Large intestine (tissue), 12 donors: ENCODE measurements at places on chromosomes 2 and 18.
A peak's percentile ranks its signal among the peaks of the same experiment; 100 is the strongest.

- H3K27ac ChIP-seq = no peak overlapping the region
- no peaks in the 10 kb centered on the region for H3K27me3 ChIP-seq
- no peak overlapping the region for H3K4me3 ChIP-seq
- no peaks in the 10 kb centered on the region for H3K4me1 ChIP-seq
Measured at GRCh38 chr2:172195836-172196376, 93.2 kb upstream of the DLX2 start.

- no peak overlapping the region for H3K4me3 ChIP-seq
- H3K27me3 ChIP-seq = no peaks in the 10 kb centered on the region
- peaks cover 25% of the 10 kb centered on the region for H3K36me3 ChIP-seq
- H3K4me1 ChIP-seq = no peaks in the 10 kb centered on the region
- no peak for DNase-seq
Measured at GRCh38 chr18:50926521-50926920, 41.3 kb upstream of the ELAC1 start.

GRCh38 chr2:47007223-47007825 is 91.7 kb upstream of the MCFD2 start:
- peak overlapping the region; percentile 33 for H3K27ac ChIP-seq
- H3K36me3 ChIP-seq = peaks cover 40% of the 10 kb centered on the region
- no peaks in the 10 kb centered on the region for H3K27me3 ChIP-seq
- peaks cover 7% of the 10 kb centered on the region for H3K4me1 ChIP-seq
- no peak for DNase-seq
- no peak overlapping the region for H3K4me3 ChIP-seq

DNA sequence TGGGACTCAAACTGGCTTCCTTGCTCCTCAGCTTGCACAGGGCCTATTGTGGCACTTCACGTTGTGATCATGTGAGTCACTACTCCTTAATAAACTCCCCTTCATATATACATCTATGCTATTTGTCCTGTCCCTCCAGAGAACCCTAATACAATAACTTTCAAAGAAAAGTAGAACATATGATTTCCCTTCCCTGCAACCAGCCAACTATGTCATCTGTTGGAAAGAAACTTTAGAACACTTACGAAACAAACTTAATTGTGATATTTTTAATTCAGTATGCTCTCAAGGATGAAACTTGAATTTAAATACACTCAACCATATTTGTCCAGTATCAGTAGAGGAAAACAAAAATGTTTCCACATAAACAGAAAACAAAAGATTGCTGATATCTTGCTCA is 84.4 kb downstream of the DYM start:
- H3K4me1 ChIP-seq = no peaks in the 10 kb centered on the region
- no peak overlapping the region for H3K27ac ChIP-seq
- H3K27me3 ChIP-seq = no peaks in the 10 kb centered on the region
- DNase-seq = no peak
- peaks cover 3% of the 10 kb centered on the region for H3K36me3 ChIP-seq

- DNase-seq = no peak
- H3K4me1 ChIP-seq = peaks cover 3% of the 10 kb centered on the region
- no peak overlapping the region for H3K4me3 ChIP-seq
- H3K27me3 ChIP-seq = no peaks in the 10 kb centered on the region
- H3K36me3 ChIP-seq = no peaks in the 10 kb centered on the region
Measured at GRCh38 chr2:208147008-208147407, 1.1 kb upstream of the CRYGB start.
